ENCODE measurements at places on chromosomes 1 and 21.

DNA sequence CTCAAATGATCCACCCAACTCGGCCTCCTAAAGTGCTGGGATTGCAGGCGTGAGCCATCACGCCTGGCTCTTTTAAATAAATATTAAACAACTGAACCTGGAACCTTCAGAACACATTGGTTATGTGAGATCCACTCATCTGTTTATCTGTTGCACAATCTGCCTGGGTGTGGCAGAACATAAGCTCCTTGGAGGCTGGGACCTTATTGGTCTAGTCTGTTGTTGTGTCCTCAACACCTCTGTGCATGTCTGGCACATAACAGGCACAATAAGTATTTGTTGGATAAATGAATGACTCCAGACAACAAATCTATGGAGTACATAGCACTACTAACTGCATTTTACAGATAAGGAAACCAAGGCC, 4.1 kb upstream of the NBL1 start:
- DNase-seq, result no peak

- no peak for DNase-seq
These were observed 88.4 kb downstream of the EPB41 start for GRCh38 chr1:29002792-29003191.

DNA sequence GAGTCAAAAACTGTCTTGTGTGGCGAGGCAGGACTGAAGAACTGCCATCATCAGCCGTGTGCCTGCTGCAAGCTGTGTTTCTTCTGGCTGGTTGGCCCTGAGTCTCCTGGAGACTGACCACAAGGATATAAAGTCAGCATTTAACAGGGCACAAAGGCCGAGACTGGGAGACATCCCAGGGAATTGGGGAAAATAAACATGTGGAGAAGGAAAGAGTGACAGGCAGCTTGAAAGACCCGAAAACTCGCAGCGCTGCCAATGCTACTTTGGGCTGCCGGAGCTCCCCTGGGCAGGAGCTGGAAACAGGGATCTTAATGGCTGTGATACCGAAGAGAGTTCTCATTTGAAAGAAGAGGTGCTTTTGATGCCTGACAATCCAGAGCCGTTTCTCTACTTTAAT, 125.3 kb upstream of the HMGB4 start:
- no peak for DNase-seq

GRCh38 chr1:233082778-233083550, 132.6 kb downstream of the NTPCR start:
- no peak for DNase-seq

GRCh38 chr1:176551146-176551545, 88.2 kb downstream of the PAPPA2 start:
- no peak for DNase-seq

GRCh38 chr1:37601441-37601840, 5.7 kb upstream of the GNL2 start:
- DNase-seq, result no peak

GRCh38 chr1:55211863-55212262, 3.3 kb downstream of the USP24 start:
- no peak for DNase-seq

- DNase-seq, result peak; percentile 89
These were observed 334.4 kb downstream of the SRGAP2C start for GRCh38 chr1:121519042-121519755.

DNA sequence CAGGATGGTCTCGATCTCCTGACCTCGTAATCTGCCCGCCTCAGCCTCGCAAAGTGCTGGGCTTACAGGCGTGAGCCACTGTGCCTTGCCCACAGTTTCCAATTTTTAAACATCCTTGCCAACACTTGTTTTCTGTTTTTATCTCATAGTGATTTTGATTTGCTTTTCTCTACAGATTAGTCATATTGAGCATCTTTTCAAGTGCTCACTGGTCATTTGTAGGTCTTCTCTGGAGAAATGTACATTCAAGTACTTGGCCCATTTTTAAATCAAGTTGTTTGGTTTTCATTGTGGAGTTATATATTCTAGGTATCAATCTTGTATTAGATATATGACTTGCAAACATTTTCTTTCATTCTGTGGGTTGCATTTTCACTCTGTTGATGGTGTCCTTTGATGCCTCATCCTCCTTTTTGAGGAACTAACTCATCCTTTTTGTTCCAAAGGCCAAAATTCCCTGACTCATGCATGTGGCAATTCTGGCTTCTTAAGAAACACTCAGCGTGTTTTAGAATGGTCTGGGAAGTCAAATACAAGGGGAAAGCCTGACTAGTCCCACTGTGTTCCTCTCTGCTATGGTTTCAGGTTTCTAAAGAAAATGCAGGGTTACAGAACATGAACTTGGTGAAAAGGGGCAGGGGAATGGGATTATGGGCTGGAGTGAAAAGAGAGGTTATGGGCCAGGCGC, 37.3 kb downstream of the PTAFR start:
- DNase-seq, result peak; percentile 60

DNA sequence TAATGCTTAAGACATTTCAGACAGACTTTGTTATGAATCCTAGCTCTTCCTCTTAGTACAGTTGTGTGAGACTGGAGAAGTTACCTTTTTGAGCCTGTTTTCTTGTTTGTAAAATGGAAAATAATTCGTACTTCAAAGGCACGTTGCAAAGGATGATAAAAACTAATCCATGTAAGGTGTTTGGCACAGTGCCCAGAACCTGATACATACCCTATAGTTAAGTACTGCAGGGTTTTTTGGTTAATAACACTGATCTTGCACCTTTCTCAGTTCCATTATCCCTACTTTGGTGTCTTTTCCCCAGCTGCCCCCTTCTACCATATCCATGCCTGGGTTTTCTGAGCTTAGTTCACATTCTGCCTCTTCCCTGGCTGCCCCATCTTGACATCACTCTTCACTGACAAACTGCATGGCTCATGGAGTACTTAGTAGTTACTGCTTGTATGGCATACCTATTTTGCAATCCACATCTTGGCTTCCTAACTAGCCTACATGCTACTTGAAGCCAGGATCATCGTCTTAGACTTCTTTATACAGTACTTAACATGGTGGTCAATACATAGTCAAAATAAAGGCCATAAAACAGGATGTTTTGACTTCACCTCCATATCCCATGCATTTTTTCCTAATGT, 10.1 kb downstream of the CCDC185 start:
- DNase-seq, result no peak

DNA sequence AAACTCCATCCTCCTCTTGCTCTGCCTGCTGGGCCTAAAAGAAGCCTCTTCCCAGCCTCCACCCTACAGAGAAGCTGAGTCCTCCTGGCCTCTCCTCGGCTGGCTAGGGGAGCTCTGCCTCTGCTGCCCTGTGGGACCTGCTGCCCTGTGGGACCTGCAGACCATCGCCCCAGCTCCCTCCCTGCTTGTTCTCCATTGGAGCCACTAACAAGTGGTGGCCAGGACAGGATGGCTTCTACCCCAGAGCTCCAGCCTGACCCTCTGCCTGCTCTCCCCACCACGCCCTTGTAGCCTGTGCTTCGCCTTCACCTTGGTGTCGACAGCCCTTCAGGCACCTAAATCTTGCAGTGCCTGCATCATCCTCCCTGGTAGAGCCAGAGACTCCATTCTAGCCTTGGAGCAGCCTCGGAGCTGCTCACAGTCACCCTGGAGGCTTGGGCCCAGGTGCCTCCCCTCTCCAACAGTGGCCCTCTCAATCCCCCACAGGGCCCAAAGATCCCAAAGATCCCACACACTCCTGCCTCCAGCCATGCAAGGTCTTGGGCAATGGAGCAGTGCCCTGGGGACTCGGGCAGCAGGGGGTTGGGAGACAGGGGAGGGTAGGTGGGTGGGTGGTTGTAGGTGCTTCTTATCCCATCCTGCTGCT, 3.0 kb downstream of the EPS8L3 start:
- no peak for DNase-seq

- no peak for DNase-seq
These were observed 72.0 kb downstream of the MIS18A start for GRCh38 chr21:32206631-32207405.

DNA sequence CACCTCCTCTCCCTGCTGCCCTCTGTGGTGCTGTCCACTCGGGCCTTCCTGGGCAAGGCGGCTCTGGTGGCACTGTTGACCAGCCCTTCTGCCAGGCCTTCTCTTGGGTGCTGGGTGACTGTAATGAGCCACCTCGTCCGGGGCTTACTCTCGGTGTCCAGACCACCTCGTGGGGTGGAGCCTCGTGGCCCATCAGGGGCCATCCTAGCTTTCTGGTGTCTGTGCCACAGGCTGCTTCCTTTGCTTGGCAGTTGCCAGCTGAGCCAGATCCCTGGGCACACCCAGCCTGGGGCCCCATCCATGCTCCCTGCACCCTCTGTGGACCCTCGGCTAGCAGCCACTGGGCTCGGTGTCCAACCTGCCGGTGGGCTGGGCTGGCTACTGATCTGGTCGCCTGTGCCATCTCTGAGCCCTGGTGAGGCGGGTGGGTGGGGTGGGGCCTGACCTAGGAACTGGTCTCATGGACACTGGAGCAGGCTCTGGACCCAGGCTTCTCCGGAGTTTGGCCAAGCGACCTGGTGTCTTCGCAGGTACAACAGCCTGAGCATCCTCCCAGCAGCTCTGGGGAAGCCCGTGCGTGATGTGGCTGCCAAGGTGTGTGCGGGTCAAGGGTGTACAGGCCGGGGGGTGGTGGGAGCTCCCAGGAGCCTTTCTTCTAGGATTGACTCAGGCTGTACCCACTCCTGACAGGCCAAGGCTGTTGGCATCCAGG, 1.4 kb downstream of the PRXL2B start:
- DNase-seq, result no peak

DNA sequence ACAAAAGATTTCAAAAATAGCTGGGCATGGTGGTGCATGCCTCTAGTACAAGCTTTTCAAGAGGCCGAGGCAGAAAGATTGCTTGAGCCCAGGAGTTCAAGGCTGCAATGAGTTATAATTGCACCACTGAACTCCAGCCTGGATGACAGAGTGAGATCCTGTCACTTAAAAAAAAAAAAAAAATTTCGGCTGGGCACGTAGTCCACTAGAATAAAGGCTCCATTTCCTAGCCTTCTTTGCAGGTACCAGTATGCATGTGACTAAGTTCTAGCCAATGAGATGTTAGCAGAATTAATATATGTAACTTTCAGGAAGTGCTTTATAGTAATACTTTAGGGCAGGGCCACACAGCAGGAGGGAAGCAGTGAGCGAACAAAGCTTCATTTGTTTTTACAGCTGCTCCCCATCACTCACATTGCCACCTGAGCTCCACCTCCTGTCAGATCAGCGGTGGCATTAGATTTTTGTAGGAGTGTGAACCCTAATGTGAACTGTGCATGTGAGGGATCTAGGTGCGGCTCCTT, 28.8 kb upstream of the SYDE2 start:
- no peak for DNase-seq

DNA sequence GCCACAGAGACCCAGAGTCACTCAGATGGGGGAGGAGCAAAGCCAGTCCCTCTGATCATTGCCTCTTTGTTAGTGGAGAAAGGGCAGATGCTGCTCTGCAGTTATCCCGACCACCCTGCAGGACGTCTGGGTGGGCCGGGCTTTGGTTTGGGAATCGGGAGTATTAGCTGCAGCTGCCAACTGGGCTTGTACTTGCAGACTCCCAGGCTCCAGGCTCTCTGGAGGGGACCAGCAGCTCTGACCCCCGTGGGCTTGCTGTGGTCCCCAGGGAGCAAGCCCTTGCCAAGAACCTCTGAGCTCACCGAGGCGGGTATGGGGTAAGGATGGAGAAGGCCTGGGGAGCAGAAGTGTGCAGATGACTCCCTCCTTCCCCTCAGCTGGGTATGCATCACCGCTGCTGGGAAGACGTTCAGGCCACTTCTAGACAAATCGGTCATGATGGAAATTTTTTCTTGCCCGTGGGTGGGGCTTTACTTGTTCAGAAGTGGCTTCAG, 21.6 kb downstream of the MAPKAPK2 start:
- DNase-seq, result no peak

GRCh38 chr21:37855647-37856625, 60.3 kb downstream of the KCNJ6 start:
- DNase-seq, result no peak

DNA sequence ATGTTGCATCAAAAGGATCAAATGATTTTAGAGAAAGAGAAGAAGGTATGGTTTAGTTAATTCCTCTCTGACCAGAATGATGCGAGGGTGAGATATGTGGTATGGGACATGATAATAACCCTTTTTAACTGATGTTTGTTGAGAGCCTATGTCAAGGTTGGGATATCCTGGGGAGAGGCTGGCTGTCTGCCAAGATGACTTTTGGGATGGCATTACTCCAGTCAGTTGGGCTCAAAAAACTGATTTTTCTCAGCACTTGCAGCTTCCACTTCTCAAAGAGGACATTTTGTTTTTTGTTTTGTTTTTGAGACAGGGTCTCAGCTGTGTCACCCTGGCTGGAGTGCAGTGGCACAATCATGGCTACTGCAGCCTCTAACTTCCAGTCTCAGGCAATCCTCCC, 17.7 kb upstream of the STX12 start:
- no peak for DNase-seq

DNA sequence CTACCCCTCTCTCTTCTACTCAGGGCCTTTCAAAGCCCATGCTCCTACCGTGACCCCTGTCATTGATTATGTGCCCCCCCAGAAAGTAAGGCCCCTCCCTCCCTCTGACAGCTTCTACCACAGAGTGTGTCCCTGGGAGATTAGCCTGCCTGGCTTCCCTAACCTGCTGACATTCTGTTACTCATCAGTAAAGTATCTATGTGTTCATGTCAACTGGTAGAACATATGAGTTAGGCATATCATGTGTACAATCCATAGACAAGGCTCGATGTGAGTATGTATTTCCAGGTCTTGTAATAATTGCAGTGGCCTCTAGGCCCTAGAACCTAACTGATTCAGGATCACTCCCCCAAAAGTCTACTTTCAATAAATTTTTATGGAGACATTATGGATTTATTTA, 120.0 kb downstream of the GIPC2 start:
- DNase-seq, result no peak

GRCh38 chr1:56798053-56798471, 21.1 kb downstream of the FYB2 start:
- DNase-seq, result no peak

GRCh38 chr1:60622486-60622885, 459.9 kb upstream of the NFIA start:
- no peak for DNase-seq

DNA sequence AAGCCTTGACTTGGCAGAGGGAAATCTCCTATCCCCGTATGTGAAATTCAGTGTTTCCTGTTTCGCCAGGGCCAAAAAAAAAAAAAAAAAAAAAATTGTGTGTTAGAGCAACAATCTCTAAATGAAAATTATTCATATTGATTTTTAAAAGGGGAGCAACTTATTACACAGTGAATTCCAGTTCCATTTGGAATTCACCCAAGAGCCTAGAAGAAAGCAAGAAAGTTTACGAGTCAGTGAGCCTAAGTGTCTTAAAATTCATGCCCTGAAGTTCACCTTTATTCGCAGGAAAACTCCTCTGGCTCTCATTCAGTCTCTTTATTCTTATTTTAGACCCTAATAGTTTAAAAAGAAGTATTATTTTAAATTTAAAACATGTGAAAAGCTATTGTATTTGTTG, 42.1 kb upstream of the HUNK start:
- DNase-seq, result no peak

- DNase-seq, result peak; percentile 80
These were observed 31.3 kb downstream of the NSL1 start for GRCh38 chr1:212760126-212760823.

DNA sequence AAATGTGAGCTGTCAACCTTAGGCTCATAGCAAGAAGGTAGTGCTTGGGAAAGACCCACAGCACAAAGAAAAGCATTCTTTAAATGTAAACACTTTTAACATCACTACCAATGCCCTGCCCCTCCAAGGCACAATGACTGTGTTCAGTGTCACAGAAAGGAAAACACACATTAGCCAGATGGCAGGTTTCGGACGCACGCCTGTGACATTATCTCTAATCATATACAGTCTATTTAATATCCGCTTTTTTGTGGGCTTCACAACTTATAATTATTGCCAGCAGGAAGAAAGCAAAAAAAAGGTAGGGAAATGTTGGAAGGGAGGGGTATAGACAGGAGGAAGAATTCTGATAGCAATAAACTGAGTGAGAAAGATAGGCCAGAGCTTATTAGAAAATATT, 112.4 kb upstream of the BEND5 start:
- DNase-seq, result no peak
